ENCODE measurements at places on chromosomes 1 and 21.

GRCh38 chr1:203271018-203271743, 34.1 kb upstream of the BTG2 start:
- DNase-seq: peak; percentile 78

- no peak for DNase-seq
These were observed 44.8 kb upstream of the FBXO28 start for GRCh38 chr1:224069138-224069537.

GRCh38 chr1:12516741-12517140, 101.3 kb downstream of the DHRS3 start:
- DNase-seq: no peak

GRCh38 chr1:201882665-201883132, 6.0 kb upstream of the SHISA4 start:
- no peak for DNase-seq

DNA sequence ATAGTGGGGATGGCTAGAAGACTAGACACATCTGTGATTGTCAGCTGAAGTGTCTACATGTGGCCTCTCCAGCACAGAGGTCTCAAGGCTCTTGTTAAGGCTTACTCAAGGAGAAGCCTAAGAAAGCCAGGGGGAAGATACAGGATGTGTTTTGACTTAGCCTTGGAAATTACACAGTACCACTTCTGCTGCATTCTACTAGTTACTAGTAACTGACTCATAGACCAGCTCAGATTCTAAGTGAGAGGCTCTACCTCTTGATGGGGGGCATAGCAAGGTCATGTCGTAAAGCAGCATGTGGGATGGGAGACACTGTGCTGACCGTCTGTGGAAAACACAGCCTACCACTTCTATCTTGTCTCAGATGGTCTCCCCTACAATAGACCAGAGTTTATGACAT, 99.5 kb downstream of the UBE2U start:
- no peak for DNase-seq

DNA sequence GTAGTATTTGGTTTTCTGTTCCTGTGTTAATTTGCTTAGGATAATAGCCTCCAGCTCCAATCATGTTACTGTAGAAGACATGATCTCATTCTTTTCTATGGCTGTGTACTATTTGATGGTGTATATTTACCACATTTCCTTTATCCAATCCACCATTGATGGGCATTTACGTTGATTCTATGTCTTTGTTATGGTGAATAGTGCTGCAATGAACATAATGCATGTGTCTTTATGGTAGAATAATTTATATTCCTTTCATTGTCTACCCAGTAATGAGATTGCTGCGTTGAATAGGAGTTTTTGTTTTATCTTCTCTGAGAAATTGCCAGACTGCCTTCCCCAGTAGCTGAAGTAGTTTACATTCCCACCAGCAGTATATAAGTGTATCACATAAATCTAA, 538.8 kb downstream of the LRRIQ3 start:
- no peak for DNase-seq

GRCh38 chr1:230940848-230941247, 37.8 kb downstream of the TTC13 start:
- DNase-seq: no peak

Measured in T-helper 1 cell (primary cell).